ENCODE measurements at places on chromosomes 2 and 18.

- no peak for DNase-seq
Observed at GRCh38 chr18:73613706-73614340, 533.8 kb downstream of the FBXO15 start.

DNA sequence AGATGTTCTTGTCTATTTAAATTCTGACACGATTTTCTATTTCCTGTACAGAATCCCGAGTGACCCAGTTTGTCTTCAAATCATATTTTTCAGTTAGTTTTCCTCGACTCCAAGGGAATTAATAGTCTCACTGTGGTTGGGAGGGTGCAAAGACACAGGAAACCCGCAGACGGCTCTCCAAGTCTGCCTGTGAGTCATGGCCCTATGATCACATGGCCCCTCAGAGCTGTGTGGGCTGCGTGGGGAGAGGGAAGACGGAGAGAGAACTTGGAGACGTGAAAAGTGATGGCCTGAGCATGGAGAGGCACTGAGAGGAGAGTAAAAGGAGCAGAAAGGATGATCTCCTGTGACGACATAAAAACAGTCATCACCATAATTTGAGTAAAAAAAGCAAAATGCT lies 989.9 kb downstream of the DCDC2C start:
- DNase-seq, result no peak

DNA sequence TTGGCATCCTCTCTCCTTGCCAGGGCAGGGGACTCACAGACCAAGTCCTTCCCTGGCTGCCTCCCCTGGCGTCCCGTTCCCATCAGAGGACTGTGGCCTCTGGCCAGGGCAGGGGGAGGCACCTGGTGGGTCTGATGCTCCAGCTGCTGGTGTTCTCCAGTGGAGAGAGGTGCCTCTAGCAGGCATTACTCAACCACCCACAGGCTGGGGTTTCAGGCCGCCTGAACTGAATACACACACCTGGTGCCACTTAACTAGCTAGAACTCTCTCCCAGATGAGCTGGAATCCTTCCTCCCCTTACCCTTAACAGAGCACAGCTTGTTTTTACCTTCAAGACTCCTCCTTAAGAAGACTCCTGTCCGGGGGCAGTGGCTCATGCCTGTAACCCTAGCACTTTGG lies 37.7 kb upstream of the CNGA3 start:
- no peak for DNase-seq

GRCh38 chr2:102355526-102356380 lies at the start of gene IL18R1:
Gene IL18R1, plus strand, starts transcription at chr2:102355796. Its CDS starts 6,865 bp downstream, at chr2:102362661.
- peak; percentile 52 for DNase-seq

DNA sequence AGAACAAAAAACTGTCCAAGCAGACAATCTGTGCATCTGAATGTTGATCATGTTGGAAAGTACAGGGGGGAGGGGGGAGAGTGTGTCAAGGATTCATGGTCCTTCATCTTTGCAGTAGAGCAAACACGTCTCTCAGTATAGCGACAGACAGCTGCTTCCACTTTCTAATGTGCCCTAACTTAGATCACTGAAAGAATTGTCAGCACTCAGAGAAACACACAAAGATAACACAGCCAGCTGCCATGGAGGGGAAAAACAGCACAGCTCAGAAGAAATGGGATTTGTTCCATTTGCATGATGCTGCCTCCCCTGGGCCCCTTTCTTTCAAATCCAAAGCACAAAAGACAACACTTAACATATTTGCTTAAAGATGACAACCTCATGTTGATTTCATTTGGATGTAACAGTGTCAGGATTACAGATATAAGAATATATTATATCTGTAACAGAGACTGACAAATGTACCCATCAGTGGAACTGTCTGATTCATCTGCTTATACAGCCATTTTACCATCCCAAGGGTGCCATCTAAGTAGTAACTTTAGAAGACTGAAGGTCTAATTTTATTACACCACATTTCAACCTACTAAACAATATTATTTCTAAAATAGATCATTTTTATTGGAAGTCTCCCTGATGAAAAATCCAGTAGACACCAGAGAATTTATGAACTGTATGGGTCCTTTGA lies 17.7 kb downstream of the FIGN start:
- peak; percentile 86 for DNase-seq

DNA sequence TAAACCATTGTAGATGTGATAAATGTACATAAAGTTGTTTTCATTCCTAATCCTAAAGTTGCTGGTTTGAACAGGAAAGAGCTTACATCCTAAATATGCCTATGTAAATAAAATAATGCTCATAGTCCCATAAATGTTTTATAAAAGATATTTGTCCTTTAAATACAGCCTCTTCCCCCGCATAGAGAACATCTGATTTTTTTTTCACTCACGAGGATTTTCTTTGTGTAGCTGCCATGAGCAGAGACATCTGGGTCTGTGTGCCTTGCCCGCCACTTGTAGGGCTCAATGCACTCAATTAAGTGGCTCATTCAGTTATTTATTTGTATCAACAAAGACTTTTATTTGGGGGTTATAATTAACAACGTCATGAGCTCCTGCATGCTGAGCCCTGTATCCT lies 72.8 kb downstream of the SOWAHC start:
- no peak for DNase-seq

DNA sequence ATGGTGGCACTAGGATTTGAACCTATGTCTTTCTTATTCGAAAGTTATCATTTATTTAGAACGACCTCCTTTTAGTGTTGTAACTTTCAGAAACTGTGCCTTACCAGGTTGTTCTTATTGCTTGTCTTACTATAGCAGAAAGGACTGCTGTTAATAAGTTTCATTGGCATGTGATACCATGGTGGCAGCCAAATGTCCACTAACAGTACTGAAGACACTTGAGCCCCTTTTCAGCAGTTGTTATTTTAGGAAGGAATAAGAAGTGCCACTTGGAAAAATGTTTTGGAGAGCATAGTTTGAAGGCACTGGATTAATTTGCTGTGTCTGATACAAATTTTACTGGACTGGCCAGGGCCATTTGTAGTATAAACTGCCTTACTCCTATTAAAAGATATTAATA lies 37.7 kb downstream of the CEP192 start:
- no peak for DNase-seq

DNA sequence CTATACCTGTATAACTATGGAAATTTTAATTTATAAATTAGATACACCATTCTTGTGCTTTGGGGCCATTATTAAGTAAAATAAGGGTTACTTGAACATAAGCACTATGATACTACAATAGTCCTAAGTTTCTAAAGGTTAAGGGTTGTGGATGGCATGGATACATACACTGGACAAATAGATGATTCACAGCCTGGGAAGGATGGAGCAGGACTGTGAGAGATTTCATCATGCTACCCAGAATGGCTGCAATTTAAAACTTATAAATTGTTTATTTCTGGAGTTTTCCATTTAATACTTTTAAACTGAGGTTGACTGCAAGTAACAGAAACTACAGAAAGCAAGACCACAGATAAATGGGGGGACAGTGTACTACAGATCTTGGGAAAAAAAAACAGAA lies 295.8 kb upstream of the ZNF804A start:
- DNase-seq, result no peak

DNA sequence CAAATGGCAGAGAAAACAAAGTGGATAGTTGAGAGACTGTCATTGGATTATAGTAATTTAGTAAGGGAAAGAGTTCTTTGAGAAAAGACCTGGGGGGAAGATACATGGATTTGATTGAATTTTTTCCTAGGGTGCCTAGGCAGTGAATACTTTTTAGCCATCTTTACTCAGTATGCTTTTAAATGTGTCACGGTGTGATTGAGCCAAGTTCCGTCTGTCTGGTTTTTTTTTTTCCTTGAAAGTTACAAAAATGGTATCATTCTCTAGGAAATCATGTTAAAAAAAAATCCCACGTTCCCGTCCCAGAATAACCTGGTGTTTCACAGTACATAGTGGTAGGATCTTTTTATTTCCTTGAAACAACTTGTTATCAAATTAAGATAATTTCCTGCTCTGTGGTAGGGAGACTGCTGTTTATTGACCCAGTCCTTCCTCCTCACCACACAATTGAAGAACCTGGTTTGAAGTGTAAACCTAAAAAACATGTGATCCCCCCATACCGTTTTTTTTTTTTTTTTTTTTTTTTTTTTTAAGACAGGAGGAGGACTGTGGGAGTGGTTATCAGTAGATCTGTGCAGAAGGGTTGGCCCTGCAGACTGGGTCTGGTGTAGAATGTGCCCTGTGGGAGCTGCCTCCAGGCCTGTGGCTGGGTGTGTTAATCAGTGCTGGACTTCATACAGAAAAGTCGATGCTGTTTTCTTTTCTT lies 55.1 kb downstream of the DGKD start:
- peak; percentile 43 for DNase-seq

DNA sequence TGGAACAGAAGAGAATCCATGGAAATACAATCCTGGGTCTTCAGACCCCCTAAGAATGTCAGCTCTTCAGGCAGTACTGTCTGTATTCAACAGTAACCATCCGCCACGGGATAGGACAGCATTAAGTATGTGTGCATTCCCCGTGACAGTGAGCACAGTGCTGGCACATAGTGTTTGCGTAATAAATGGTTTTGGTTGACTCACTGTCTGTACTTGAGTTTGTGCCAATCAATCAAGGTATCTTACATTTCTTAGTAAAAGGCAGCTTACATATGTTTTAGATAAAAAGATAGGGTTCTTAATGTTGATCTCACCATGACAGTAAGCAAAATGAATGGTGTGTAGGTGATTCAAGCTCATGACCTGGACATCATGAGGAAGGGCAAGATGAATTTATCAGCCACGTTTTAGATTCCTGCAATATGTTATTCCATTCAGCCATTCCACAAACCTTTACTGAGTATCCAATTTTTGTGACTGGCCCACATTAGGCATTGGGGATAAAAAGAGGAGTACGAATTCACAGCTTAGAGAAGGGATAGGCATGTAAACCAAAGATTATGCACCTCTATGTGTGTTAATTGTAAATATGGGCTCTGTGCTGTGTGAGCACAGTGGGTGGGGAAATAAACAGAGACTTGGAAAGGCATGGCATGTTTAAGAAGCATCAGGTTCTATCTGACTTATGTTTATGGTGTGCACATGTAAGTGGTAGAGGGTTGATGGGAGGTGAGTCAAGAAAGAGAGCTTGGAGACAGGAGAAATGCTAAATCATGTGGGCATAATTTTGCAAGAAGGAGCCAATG lies 258.8 kb downstream of the SLC8A1 start:
- DNase-seq, result peak; percentile 60

GRCh38 chr18:78905334-78905733 lies 74.3 kb upstream of the SALL3 start:
- no peak for DNase-seq

DNA sequence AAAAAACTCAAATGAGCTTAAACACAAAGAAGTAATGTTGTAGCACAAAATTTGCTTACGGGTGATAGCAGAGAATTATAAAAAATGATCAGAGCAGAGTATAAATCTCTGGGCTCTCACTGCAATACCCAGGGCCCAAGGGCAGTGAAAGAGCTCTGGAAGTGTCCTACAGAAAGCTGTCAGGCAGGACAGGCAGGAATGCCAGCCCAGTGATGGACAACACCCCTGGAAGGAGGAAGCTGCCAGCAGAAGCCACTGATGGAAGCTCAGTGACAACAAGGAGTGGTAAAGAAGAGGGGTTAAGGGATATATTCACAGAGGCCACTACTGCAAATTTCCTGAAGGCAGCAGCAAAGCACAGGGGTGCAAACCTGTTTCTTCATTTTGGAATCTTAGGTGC lies 214.9 kb downstream of the L3MBTL4 start:
- DNase-seq, result no peak

GRCh38 chr2:86417961-86418360 lies 23.2 kb upstream of the KDM3A start:
- no peak for DNase-seq
